ENCODE measurements at places on chromosomes 11 and 22.

DNA sequence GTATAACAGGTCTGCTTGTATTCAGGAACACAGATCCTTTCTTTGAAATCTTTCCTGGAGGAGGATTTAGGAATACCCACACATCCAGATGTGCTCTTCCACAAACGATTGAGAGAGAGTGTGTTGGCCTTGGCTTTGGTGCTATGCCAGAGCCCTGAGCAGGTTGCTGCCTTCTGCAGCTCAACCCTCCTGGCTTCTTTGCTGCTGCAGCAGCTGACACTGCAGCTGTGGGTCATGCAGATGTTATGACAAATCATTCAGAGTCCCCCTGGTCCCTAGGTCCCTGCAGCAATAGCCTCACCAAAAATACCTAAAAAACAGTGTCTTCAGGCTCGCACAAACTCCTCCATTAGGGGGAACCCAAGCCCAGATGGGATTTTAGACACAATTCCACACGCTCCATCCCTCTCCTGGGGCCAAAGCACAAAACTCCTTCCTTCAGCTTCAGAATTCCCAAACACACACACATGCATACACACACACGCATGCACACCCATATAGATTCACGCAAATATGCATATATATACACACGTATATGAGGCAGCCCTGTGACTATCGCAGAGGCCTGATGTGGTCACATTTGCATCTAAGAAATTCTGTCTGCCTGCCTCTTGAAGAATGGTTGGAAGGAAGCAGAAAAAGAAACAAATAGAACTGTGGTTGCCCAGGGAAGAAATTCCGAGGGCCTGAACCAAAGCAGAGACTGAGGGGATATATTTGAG, 35.4 kb downstream of the SLN start:
- no peak for DNase-seq

GRCh38 chr11:9905501-9905951, 241.6 kb downstream of the SWAP70 start:
- DNase-seq: no peak

GRCh38 chr11:126500981-126501380, 145.5 kb downstream of the ST3GAL4 start:
- DNase-seq: no peak

DNA sequence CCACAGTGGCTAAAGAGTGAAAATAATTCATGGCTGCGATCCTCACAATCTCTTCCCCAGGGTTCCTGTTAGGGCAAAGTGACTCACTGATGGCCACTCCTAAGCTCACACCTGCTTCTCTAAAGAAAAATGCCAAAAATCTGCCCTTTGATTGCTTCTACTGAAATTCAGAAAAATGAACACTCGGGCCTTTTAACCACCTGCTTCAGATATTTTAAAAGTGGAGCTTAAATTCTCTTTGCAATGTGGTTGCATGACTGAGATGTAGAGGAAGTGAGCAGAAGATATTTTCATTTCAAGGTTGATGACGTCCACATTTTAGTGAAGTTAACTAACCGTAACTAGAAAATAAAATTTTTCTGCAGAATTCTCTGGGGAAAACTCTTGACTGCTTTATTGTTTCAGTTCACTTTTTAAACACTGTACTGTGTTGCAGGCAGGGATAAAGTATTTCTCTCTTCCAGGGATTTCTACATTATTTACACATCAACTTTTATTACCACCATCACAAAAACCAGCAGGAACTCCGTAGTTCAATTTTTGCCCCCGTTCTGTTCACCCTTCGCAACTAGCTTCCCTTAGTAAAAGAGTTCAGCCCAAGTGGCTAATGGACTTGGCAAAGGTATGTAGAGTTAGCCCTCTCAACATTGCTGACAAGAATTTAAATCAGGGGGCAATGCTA, 8.5 kb downstream of the RAB30 start:
- no peak for DNase-seq

GRCh38 chr22:49976439-49977175, 16.0 kb downstream of the PIM3 start:
- no peak for DNase-seq

GRCh38 chr11:20020716-20021115, 139.6 kb downstream of the DBX1 start:
- no peak for DNase-seq

- DNase-seq: no peak
Observed at GRCh38 chr11:93512073-93512475, 31.1 kb downstream of the SMCO4 start.

GRCh38 chr11:10381736-10382135, 73.3 kb upstream of the AMPD3 start:
- DNase-seq: no peak

DNA sequence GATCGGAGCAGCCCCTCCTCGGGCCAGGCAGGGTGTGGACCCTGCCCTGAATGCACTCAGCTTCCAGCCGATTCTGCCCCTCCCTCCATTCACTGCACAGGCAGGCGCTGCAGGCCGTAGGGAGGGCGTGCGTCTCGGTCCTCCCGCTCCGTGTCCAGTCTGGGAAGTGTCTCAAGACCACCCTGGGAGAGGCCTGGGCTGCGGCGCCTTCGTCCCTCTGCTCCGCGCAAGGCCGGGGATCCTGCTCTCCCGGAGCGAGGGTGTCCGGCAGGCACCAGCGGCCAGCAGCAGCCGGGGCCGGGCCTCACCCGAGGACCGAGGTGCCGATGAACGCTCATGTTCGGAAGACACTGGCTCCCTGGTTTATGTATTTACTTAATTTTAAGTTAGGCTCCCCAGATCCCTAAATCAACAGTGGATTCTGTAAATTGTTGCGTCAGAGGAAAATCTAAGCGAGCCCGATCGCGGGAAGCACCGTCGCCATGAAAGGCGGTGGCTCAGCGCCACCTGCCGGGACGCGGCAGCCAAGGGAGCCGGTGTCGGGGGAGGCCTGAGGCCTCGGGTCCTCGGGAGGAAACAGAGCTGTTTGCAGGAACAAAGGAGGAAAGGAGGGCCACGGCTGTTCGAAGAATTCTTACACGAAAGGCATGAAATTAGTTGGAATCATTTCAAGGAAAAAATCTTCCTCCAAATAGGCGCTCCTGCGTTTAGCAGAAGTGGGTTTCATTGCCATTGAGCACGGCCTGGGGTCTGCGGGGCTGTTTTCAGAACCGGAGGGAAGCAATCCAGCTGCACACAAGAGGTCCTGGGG, 195.3 kb downstream of the BRD1 start:
- DNase-seq: peak; percentile 68

GRCh38 chr11:1297576-1298473, 11.6 kb downstream of the TOLLIP start:
- peak; percentile 91 for DNase-seq

GRCh38 chr11:99371257-99371656, 350.5 kb downstream of the CNTN5 start:
- no peak for DNase-seq

- DNase-seq: no peak
Observed at GRCh38 chr22:20747223-20747622, 26.7 kb upstream of the SERPIND1 start.
